ENCODE measurements at places on chromosomes 12 and 14. TPM values are rescaled to one million over a fixed set of nuclear protein-coding genes. Genes with fewer than 3 reads are reported as not detected.

GDF3 gene
- not detected for total RNA-seq

- no peak for DNase-seq
These were observed 4.2 kb upstream of the GLRX5 start for GRCh38 chr14:95530473-95531276.

GRCh38 chr12:92698474-92698873, 4.3 kb upstream of the PLEKHG7 start:
- no peak for DNase-seq

DNA sequence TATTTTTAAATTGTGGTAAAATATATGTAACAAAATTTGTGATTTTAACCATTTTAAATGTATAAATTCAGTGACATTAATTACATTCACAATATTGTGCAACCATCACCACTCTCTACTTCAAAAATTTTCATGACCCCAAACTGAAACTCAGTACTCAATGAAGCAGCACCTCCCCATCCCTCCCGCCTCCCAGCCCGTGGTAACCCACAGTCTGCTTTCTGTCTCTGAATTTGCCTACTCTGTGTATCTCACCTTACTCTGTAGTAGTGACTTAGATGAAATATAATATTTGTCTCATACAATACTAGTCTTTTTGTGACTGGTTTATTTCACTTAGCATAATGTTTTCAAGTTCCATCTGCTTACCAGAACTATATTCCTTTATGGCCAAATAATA, 36.2 kb downstream of the EML1 start:
- no peak for DNase-seq

- DNase-seq: no peak
These were observed 39.9 kb upstream of the BATF start for GRCh38 chr14:75482366-75482765.

Data from Daoy (cell line).